ENCODE measurements at places on chromosomes 7 and 10. TPM values are rescaled to one million over a fixed set of nuclear protein-coding genes. Genes with fewer than 3 reads are reported as not detected.

DNA sequence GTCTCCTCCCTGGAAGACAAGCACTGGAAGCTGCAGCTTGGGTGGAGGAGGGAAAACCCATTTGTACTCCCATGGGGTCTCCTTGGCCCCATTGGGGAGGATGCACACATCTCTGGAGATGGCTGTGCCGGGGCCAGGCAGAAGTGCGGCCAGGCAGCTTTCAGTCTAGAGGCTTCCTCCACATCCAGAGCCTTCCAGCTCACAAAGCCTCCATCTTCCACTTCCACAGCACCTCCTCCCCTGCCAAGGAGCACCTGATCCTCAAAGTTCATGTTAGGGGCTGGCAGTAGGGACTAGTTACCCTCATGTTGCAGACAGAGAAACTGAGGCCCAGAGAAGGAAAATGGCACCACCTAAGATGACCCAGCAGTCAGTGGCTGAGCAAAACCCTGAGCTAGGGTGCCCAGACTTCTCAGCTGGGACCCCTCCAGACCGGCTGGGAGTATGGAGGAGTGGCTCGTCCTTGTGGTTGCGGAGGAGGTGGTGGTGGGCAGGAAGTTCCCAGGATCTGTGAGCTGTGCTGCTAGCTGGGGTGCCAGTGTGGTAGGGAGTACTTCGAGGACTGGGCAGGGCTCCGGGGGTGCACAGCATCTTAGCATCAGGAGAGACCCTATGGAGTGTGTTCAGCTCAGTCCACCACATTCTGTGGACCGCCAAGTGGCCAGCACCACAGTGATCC is 44.2 kb downstream of the ADCYAP1R1 start:
- no peak for DNase-seq

- no peak for DNase-seq
These were observed 50.0 kb upstream of the PDK4 start for GRCh38 chr7:95646350-95646749.

Gene MKX
- 1.1 TPM for total RNA-seq

GRCh38 chr7:79977481-79977880 is 157.2 kb upstream of the GNAI1 start:
- DNase-seq = no peak

Gene STAMBPL1
- 39.8 TPM for total RNA-seq

GRCh38 chr10:94183666-94184264 is 179.0 kb downstream of the NOC3L start:
- DNase-seq = no peak

Gene ACADSB
- total RNA-seq = 11.3 TPM

DNA sequence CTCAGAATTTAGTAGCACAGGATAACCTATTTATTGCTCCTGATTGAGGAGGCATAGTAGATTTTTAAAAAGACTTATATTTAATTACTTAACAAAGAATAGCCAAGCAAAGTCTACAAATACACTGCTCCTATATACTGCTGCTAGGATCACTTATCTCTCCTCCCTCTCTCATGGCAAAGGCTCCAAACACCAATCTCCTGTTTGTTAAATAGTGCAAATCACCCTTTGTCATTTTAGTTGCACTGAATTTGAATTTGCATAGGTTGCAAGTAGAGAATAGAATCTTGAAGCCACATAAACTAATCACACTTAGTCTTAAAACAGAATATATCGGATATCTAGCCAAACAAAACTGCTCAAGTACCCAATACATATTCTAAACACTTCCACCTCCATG is 219.1 kb upstream of the LRRN3 start:
- DNase-seq = no peak

Gene CDK14
- total RNA-seq = 1.2 TPM

GRCh38 chr7:79244482-79244881 is 209.0 kb downstream of the MAGI2 start:
- DNase-seq = no peak

- DNase-seq = no peak
These were observed 248.2 kb downstream of the SKAP2 start for GRCh38 chr7:26616235-26616634.

- no peak for DNase-seq
These were observed 85.3 kb upstream of the RPA3 start for GRCh38 chr7:7803715-7804178.

Measured in NCI-H460 (cell line).